Stimulated activated CD4-positive, alpha-beta T cell treated with anti-CD3 and anti-CD28 coated beads, TNF-alpha, amount 100 ng/mL, for 4 hours (primary cell): ENCODE measurements at places on chromosomes 1 and 21.

DNA sequence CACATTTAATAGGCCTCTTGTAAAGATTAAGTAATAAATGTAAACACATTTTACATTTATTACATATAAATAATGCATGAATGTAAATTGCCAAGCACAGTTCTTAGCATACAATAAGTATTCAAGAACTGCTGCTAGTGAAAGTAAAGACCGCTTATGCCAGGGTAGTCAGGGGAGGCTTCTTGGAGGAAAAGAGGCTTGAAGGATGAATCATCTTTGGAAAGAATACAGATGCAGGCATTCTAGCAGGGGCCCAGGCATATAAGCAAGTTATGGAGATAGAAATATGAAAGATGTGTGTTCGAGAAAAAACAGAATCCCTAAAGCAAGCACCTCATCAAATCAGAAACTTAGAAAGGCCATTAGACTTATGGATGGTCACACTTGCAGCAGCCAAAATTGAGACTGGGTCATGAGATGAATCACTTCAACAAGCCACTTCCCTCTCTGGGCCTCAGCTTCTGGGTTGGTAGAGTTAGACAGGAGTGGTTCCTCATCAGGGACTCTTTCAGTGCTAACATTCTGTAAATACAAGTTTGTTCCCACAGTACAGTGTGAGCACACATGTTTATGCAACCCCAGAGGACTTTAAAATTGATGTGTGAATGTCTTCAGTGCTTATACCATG is 79.8 kb upstream of the ROR1 start:
- no peak for DNase-seq

GRCh38 chr1:81548918-81549587 is 251.7 kb upstream of the ADGRL2 start:
- DNase-seq = no peak

- no peak for DNase-seq
Measured at GRCh38 chr1:245810181-245810769, 655.5 kb downstream of the KIF26B start.

DNA sequence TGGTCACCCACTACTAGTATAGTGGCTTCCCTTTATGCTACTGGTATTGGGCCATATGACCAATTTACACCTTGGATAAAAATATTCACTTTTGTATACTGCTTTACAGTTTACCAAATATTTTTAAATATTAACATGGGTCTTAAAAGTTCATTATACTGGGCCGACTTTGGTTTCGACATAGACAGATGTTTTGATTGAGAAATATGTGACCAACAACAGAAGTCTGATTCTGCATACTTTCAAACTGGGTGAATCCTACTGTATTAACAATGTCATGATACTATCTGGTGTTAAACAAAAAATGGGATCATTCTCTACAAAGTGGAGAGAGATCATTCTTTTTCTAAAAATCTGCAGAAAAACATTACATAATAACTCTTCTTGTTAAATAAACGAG is 134.8 kb downstream of the AKT3 start:
- DNase-seq = no peak

GRCh38 chr1:72379072-72379471 is 96.7 kb upstream of the NEGR1 start:
- DNase-seq = no peak

- DNase-seq = no peak
Measured at GRCh38 chr1:197390856-197391255, 122.8 kb downstream of the CRB1 start.

- DNase-seq = no peak
Measured at GRCh38 chr1:64683419-64683818, 61.5 kb upstream of the RAVER2 start.

DNA sequence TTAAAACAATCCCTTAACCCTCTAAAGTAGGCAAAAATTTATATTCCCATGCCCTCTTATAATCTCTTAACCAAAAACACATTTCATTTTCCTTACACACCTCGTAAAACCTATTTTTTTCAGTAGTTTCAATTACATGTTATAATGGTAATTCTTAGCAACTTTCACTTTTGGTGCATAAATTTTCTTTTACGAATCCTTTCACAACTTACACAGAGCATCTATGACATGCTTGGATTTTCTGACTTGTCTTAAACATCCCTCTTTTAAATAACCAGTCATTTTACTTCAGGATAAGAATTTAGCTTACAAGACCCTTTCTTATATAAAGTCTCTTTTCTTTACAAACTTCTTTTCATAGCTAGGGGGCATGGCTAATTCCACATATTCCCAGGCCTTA is 8.9 kb upstream of the MRPL55 start:
- DNase-seq = no peak

DNA sequence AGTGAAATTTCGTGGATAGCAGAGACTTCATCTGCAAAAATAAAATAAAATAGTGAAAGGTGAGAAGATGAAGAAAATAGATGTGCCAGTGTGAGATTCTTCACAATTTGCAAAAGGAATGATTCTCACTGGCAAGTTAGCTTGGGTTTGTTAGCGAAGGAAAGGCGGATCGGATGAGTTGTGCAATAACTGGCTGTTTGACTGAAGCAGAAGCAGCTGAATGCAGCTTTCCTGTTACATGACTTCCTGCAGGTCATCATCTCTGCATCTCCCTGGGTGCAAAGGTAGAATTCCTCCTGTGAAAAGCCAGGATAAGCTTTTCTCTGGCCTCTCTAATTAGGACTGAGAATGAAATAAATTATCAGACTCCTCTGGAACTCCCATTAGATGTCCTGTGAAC is 263.1 kb upstream of the CHRM3 start:
- DNase-seq = no peak

DNA sequence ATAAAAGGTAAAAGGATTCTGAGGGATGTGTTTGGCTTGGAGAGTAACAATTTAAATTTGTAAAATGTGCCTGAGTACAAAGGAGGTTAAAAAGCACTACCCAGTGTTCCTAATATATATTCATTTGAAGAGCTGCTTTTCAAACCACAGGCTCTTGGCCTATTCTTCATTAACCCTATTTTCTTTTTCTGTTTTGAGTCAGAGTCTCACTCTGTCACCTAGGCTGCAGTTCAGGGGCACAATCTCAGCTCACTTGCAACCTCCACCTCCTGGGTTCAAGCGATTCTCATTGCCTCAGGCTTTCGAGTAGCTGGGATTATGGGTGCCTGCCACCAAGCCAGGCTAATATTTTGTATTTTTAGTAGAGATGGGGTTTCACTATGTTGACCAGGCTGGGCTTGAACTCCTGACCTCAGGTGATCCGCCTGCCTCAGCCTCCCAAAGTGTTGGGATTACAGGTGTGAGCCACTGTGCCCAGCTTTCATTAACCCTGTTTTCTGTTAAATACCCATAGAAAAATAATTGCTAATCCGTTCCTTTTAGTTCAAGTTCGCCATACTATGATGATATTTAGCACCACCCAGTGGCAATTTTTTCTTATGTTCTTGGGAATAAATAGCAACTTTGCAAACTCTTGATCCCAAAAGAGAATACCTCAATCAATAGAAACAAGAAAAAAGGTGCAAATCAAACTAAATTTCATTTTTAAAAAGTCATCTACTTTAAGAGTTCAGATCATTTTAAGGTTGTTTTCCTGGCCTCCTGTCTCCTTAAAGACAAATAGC is 30.5 kb downstream of the ZBTB8OS start:
- no peak for DNase-seq

DNA sequence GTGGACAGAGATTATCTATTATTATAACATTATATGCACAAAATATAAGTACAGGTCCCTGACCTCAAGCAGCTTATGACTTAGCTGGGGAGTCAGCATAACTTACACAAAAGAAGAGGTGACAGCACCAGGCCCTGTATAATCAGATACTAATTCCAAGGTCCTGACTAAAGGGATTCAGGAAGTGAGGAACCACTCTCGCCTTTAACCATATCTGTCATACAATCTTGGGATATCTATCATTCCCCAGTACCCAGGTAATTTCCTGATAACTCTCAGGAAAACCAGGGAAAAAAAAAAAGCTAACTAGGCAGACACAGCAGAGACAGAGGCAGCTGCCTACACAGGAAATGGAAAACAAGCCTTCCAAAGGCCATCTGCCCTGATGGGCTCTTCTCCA is 78.5 kb upstream of the CAMK1G start:
- DNase-seq = no peak

DNA sequence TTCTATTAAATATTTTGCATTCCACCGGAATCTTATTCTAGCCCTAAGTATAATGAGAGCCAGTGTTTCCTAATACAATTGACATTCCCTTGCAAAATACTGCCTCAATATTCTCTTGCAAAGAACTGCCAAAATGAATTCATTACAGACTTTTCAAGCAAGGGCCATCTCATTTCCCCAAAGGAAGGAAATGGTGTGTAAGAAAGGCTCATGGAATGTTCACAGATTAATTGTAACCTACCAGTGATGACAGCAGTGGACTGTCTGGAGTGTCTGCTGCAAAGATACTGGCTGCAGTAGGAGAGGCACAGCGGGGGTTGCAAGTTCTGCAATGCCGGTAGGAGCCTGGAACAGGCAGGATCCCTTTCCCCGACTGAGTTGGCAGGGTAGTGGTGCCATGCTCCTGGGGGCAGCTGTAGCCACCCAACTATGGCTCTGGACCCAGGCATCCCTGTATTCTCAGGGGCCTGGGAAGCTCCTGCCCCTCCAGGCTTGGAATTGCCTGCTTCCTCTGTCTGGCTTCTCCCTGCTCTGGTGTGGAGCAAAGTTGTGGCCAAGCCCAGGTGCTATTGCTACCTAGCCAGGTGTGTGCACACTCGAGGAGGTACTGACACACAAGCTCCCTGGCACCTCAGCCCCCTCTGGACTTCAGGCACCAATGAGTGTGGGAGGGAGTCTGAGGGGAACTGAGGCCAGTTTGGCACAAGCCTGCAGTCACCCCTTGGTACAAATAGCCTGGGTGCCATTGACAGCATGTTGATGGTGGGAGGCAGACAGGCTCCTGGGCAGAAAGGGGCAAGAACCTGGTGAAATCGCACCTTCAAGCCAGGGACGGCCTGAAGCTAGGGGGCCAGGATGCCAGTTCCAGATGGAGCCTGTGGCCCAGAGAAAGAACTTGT is 1371.0 kb downstream of the KCNT2 start:
- no peak for DNase-seq

DNA sequence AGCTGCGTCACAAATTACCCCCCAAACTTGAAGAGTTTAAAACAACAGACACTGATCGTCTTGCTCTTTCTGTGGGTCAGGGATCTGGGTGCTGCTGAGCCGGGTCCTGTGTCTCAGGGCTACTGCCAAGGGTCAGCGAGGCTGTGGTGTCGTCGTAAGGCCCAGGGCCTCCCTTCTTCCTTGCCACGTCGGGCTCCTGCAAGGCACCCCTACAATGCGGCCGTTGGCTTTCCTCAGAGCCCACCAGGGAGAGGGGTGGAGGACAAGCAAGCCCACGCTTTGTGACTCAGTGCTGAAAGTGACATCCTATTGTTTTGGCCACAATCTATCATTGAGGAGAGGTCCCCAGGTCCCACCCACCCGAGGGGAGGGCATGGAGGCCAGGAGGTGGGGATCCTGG is 7.7 kb upstream of the FBLIM1 start:
- DNase-seq = no peak

DNA sequence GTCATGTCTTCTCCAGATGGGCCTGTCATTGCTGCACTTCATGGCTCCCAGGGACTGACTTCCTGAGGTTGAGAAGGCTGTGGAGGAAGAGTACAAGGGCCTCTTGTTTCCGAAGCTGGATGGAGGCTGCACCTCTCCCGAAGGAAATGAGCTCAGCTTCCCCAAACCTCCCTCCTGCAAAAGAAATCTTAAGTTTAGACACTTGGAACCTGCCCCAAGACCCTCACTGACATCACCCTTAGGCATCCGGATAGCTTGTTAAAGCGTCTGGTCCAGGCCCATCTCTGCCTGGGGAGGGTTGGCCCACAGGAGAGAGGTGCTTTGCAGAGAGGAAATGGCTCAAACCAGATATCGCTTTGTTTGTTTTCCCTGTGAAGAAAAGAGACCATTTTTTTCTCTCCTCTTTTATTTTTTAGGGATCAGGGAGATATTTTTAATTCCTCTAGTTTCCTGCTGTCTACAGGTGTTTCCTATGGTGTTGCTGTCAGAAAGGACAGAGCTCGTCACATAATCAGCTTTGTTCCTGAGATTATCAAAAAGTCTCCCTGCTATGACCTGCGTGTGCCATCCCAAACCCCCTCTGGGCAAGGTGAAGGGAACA is 25.0 kb downstream of the RCSD1 start:
- DNase-seq = no peak

DNA sequence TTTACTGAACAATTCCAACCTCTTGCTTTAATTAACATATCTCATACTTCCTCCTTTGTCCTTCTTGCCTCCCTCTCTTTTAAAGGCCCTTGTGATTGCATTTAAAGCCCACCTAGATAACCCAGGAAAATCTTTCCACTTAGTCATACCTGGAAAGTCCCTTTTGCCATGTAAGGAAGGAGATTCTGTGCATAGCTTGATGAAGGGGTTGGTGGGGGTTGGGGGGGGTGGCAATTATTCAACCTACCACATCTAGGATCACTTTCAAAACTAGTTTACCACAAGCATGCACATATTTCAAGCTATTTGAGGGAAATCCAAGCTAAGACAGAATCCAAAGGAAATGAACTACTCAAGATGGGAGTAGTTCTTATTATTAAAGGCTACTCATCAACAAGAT is 249.1 kb upstream of the PTBP2 start:
- no peak for DNase-seq

- DNase-seq = peak; percentile 86
Measured at GRCh38 chr1:26500488-26501175, 28.4 kb downstream of the HMGN2 start.

DNA sequence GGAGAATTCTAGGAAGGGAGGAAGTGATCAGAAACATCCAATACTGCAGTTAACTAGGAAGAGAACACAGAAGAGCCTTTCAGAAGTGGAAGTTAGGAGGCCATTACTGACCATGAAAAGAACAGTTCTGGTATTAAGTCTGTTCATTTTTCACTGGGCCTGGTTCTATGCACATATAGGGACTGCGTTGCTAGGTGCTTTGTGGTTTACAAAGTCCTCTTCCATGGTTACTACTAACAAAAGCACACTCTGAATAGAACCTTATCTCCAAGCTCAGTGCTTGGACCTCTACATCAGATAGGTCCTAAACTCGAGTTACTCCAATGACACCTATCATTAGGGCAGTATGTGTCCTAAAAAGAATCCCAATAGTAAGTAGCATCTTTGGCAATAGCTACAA is 75.4 kb downstream of the RPAP2 start:
- DNase-seq = no peak

- DNase-seq = no peak
Measured at GRCh38 chr1:41810446-41810845, 108.3 kb downstream of the HIVEP3 start.
